Bronchial epithelial cell (primary cell): ENCODE measurements at places on chromosomes 6 and 20. TPM values are rescaled to one million over a fixed set of nuclear protein-coding genes. Genes with fewer than 3 reads are reported as not detected.

The MDFI gene
- 57.1 and 61.3 TPM in 2 replicates for total RNA-seq

The CAP2 gene
- 2.1 and 3.1 TPM in 2 replicates for total RNA-seq

The TAGAP gene
- total RNA-seq, result under 0.01 TPM in 2 replicates

The IRAK1BP1 gene
- total RNA-seq, result 2.6 and 3.2 TPM in 2 replicates

The ECT2L gene
- 0.13 TPM in 1 of 2 replicates, not detected in the other for total RNA-seq

The RBM38 gene
- total RNA-seq, result 6.8 and 7.6 TPM in 2 replicates

The TNFAIP3 gene
- total RNA-seq, result 2.1 and 3.2 TPM in 2 replicates

The SPINT4 gene
- total RNA-seq, result not detected in 2 replicates

The SLC44A4 gene
- total RNA-seq, result 1.8 and 10.5 TPM in 2 replicates

The LTB gene
- total RNA-seq, result not detected in 2 replicates

The TINAG gene
- not detected in 2 replicates for total RNA-seq

The BTN1A1 gene
- not detected in 2 replicates for total RNA-seq

The AGER gene
- 0.26 TPM in 2 replicates for total RNA-seq

The NRM gene
- 0.26 and 0.51 TPM in 2 replicates for total RNA-seq

The POU5F1 gene
- total RNA-seq, result 0.53 and 1.3 TPM in 2 replicates

The ARG1 gene
- total RNA-seq, result not detected in 2 replicates

The TENT5A gene
- total RNA-seq, result 9.2 and 15.0 TPM in 2 replicates

The WFDC2 gene
- not detected in 2 replicates for total RNA-seq

The XRN2 gene
- 63.0 and 78.2 TPM in 2 replicates for total RNA-seq

The MYB gene
- total RNA-seq, result under 0.01 and 0.26 TPM in 2 replicates

The MAK gene
- not detected in 2 replicates for total RNA-seq

The SRSF12 gene
- under 0.01 and 0.38 TPM in 2 replicates for total RNA-seq

The COL21A1 gene
- 8.2 and 18.6 TPM in 2 replicates for total RNA-seq

The CRISP2 gene
- total RNA-seq, result not detected in 2 replicates
